ENCODE measurements at places on chromosomes 4 and X.

DNA sequence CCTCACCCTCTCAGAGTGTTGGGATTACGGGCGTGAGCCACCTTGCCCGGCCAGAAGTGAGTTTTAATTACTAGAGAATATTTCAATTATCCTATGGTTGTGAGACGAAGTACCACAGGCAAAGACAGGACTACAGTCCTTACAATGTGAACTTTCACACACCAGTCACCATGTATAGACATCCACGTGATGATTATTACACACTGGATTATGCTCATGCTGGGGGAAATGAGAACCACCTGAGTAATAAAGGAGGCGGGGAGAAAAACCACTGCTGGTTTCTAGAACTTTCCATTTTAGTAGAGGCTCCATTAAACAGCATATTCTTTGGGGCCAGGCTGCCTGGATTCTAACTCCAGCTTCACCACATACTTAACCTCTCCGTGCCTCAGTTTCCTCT lies 42.5 kb upstream of the TLR2 start:
- DNase-seq = no peak

DNA sequence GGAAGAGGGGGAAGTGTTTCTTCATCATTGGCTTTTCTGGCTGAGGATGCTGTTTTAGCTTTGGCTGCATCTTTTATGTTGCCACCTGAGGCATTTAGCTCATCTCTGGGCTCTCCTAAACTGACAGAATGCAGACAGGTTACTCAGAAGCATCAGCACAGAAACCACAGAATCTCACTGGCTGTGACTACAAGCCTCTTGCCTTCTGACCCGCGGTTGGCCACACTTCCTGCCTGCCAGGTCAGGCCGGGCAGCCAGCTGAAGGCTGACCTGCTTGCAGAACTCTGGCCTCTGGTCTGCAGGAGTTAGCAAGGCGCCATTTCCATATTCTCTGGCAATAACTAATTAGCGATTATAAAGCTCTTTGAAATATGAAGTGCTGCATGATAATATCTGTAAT lies 366.5 kb downstream of the MID1IP1 start:
- DNase-seq = no peak

DNA sequence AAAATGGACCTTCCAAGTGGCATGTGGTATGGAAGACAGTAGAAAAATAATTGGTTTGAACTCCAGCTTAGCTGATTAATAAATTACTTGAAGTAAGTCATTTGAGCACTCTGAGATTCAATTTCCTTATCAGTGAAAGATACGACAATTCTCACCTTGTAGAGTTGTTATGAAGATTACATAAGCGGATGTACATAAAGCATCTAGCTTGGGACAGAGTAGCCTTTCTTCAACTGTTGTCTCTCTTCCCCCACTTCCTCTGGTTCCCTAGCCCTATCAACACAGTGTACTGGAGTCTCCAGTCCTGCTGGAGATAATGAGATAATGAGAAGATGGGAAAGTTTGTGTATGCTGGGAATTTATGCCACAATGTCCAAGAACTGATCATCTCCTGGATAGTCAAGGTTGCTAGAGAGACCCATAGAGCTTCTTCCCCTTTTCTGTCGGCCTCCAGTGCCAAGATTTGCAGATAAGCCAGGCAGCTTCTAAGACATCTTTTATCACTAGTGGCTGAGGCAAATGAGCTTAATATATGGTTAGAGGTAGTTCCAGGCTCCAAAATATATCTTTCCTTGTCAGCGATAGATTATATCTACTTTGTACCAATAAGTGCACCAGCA lies 33.9 kb downstream of the VSIG4 start:
- no peak for DNase-seq

GRCh38 chr4:79584902-79585301 lies 176.9 kb upstream of the GK2 start:
- no peak for DNase-seq

DNA sequence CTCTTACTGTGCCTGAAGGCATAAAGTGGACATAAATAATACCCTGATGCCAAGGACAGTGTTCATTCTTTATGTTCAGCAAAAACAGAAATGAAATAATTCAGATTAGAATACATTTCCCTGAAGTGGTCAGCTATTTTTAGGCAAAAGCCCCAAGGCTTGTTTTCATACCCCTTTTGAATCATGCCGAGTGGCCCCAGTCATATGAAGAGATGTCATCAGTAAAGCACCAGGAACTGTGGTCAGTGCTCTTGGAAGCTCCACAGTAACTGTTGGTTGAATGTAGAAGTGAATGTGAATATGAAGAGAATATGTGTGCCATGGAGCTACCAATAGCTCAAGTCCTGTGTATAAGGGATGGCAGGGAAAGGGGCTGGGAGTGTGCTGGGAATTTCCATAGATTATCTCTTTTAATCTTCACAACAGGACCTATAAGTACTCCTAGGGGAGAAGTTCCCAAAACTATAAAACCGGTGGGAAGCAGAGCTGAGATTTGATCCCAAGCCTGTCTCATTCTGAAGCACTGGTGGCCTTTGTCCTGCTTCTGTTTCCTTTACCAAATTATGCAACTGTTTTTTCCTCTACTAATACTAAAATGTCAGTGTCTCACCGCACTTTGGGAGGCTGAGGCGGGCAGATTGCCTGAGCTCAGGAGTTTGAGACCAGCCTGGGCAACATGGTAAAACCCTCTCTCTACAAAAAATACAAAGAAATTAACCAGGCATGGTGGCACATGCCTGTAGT lies 52.6 kb downstream of the FNIP2 start:
- no peak for DNase-seq

Measured in NCI-H1930 (cell line).